ENCODE measurements at places on chromosomes 2 and 18.

DNA sequence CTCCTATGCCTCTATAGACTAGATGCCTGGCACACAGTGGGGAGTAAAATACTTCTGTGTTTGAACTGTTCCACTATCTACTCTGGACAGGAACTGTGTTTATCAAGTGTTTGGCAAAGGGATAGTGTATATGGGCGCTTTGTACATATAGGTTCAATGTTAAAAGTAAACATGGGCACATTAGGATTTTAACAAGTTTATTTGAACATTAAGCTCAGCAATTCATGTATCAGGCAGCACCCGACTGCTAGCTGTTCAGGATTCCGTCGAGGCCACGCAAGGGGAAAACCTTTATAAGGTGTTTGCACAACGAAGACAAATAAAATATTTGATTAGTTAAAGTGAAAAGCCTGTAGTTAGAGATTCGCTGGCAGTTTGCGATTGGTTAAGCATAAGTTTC, 43.4 kb upstream of the ROCK2 start:
- no peak for DNase-seq

- DNase-seq = no peak
Observed at GRCh38 chr2:85813211-85813981, 59.6 kb downstream of the ATOH8 start.

DNA sequence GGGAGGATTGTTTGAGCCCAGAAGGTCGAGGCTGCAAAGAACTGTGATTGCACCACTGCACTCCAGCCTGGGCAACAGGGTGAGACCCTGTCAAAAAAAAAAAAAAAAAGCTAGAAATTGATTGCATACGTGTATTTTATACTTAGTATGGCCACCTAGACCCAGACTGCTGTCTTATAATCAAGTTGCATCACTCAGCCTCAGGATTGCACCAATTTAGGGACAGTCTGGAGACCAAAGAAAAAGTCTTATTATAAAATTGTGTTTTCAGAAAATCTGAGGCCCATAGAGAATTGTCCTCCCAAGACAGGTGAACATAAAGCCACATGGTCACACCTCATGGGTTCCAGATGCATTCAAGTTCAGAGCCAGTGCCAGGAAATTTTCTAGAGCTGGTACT, 17.1 kb upstream of the PLEKHM3 start:
- DNase-seq = no peak

GRCh38 chr18:79108549-79109215, 39.5 kb downstream of the ATP9B start:
- DNase-seq = no peak

DNA sequence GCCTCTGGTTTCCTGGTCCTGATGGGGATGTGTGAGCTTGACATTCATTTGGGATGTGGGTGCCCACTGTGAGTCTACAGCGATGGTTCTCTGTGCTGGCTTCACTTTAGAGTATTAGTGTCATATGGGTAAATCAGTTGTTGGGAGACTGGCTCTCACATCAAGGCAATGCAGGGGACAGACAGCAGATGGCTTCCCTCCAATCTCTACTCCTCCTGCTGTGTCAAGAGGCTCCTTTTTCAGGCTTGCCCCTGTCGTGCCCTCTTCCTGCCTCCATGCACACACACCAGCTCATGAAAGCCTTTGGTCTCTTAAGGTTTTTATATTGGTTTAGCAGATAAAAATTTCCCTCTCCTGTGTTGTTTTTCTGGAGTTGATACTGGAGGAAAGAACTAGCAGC, 315.6 kb downstream of the RDH14 start:
- no peak for DNase-seq

- no peak for DNase-seq
Observed at GRCh38 chr2:212929116-212929515, 222.3 kb downstream of the IKZF2 start.

DNA sequence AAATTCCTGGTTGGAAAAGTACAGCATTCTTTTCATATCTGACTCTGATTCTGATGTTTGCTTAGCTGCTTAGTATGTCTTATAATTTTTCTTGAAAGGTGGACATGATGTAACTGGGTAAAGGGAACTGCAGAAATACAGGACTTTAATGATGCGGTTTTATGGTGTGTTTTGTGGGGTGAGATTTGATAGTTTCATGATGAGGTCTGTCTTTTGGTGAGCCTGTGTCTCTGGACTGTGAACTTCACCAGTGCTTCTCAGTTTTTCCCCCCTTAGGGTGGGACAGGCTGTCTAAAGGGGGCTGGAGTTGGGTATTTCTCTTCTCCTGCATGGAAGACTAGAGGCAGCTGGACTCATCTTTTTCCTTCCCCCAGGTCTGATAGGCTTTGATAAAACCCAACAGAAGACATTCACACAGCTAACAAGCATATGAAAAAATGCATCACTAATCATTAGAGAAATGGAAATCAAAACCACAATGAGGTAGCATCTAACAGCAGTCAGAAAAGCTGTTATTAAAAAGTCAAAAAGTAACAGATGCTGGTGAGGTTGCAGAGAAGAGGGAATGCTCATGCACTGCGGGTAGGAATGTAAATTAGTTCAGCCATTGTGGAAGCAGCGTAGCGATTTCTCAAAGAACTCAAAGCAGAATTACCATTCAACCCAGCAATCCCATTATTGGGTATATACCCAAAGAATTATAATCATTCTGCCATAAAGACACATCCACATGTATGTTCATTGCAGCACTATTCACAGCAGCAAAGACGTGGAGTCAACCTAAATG, 77.6 kb downstream of the EPC2 start:
- DNase-seq = no peak
